EL (cell line): ENCODE measurements at places on chromosomes 2 and 18.

GRCh38 chr2:69628325-69629021 lies 15.1 kb downstream of the AAK1 start:
- DNase-seq, result no peak

GRCh38 chr18:6015364-6015763 lies 120.0 kb upstream of the TMEM200C start:
- no peak for DNase-seq

DNA sequence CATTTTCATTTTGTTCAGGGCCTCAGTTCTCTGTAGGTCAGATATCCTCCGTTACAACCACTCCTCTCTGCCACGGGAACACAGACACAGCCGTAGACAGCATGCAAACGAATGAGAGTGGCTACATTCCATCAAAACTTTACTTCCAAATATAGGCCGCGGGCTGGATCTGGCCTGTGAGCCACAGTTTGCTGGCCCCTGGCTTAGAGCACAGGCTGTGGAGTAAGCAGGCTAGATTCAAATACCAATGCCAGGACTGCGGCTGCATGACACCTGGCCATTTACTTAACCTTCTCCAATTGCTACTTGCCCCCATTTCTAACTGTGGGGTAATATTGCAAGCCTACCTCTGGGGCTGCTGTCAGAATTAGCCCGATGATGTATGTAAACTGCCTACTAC lies 325.8 kb upstream of the POU3F3 start:
- no peak for DNase-seq

- no peak for DNase-seq
Observed at GRCh38 chr2:144493027-144493809, 26.7 kb downstream of the ZEB2 start.

- no peak for DNase-seq
Observed at GRCh38 chr2:86238354-86238753, 39.1 kb downstream of the MRPL35 start.

- DNase-seq, result no peak
Observed at GRCh38 chr2:101089419-101089818, 61.8 kb downstream of the TBC1D8 start.

GRCh38 chr18:13580351-13580750 lies 146.0 kb downstream of the FAM210A start:
- no peak for DNase-seq

DNA sequence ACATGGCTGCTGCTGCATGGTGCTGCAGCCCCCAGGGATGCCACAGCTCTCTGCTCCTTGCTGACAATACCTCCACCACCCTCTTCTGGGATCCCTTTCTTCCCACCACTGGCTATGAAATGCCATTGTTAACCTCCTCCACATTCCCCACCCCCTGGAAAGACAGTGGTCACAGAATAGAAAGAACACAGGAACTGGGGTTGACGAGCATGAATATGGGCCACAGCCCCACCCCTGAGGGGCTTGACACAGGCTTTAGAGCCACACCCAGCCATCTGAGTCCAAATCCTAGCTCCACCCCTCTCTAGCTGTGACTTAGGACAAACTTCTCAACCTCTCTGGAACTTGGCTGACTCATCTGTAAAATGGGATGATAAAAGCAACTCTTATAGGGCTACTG lies 47.3 kb downstream of the TMEM163 start:
- DNase-seq, result no peak

- peak; percentile 89 for DNase-seq
Observed at GRCh38 chr2:120287183-120288015, 34.7 kb downstream of the RALB start.

- DNase-seq, result peak; percentile 52
Observed at GRCh38 chr2:25215948-25216679, 47.7 kb upstream of the POMC start.

- DNase-seq, result no peak
Observed at GRCh38 chr2:96948834-96949520, 37.4 kb downstream of the FAM178B start.

DNA sequence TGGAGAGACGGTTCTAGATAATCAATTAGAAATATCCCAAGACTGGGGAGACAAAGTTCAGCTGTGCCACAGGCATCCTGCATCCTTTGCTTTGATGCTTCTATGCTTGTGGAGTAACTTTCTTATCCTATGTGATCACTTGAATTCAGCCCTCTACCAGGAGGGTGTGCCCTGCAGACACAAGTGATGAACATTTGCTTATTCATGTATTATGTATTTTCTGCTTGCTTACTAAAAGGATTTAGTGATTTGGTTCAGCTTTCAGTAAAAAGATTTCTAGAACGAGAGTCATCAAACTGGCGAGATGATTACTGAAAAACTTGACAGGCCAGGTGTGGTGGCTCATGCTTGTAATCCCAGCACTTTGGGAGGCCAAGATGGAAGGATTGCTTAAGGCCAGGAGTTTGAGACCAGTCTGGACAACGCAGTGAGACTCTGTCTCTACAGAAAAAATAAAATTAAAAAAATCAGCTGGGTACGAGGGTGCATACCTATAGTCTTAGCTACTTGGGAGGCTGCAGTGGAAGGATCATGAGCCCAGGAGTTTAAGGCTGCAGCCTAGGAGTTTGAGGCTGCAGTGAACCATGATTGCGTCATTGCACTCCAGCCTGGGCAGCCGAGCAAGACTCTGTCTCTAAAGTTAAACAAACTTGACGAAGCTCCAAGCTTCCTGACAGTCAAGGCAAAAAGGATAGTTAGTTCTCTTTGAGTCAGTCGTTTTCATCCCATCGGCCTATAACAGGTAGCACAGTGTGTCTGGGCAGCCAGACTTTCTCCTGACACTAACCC lies 13.3 kb downstream of the HK2 start:
- DNase-seq, result no peak

DNA sequence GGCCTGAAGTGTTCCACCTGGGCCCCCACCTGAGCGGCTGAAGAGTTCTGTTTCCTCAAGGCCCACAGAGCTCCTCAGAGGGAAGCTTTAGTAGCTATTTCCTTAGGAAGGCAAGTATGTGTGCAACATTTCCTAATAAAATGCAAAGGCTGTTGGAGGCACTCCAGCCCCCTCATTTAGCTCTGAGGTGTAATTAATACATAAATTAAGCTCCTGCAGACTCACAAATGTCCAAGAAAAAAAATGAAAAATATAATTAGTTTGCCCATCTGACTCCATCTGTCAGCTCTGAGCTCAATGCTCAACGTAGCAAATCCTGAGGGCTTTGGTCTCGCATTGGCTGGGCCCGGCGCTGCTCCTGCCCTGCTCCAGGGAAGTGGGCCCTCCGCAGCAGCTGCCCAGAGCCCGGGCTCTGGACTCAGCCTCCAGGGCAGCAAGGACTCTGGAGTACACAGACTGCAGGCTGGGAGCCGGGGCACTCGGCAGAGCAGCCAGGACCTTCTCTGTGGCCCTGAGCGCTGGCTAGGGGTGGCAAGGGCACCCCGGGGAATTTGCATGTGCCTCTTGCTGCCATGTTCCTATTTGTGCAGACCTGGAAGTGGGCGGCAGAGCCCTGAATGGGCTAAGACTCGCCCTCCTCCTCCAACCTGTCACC lies 23.4 kb upstream of the C1QL2 start:
- DNase-seq, result no peak

- peak; percentile 72 for DNase-seq
Observed at GRCh38 chr2:55842046-55842445, 81.5 kb downstream of the EFEMP1 start.

DNA sequence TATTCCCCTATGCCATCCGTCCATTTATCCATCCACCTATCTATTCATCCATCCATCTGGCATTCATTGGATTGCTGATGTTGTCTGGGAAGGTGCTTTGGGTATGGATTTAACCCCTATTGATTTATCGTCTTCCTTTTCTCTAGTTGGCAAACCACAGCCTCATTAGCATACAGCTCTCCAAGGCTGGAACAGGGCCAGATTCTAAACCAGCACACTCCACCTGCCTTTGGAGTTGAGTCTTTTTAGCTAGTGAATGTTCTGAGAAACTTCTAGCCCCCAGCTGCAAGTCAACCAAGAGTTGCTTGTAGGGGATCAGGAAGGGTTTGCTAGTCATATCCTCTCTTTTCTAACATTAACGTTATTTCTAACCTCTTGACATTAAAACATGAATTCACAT lies 90.7 kb downstream of the NRP2 start:
- no peak for DNase-seq

GRCh38 chr18:55633032-55633431 lies 45.0 kb upstream of the TCF4 start:
- no peak for DNase-seq

DNA sequence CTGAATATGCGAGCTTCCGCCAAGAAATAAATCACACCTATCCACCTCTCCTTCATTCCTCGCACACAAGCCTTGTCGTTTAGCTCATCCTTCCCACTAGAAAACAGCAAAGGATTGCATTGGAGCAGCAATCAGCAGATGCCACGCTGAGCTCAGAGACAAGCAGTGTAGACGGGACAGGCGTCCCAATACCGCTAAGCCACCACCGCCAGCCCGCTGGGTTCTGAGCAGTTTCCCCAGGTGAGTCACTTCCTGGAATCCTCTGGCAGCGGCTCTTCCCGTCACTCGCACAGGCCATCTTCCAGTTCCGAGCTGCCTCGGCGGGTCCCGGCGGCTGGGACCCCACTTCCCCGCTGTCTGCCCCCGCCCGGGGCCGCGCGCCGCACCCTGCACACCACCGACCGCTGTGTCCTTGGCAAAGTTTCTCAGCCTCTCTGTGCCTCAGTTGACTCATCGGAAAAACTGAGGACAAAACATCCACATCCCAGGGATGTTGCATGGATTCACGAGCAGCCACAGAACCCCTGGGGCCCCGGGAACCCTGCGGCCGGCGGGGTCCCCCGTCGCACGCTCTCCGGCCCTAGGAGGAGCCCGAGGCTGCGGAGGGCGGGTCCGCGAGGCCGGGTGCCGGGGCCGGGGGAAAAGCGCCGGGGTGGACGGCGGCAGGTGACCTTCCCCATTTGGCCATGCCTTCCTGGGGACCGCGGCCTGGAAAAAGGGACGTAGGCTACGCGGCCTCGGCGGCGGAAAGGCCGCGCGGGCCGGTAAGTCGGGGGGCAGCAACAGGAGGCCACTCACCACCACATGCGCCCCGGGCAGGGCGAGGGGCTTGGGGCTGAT lies 573 bp downstream of the KDSR start:
- DNase-seq, result peak; percentile 81

DNA sequence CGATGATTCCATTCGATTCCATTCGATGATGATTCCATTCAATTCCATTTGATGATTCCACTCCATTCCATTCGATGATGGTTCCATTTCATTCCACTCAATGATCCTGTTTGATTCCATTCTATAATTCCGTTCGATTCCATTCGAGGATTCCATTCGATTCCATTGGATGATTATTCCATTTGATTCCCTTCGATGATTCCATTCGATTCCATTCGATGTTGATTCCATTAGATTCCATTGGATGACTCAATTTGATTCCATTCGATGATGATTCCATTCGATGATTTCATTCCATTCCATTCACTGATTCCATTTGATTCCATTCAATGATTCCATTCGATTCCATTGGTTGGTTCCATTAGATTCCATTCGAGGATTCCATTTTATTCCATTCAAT lies 1084.4 kb downstream of the RPIA start:
- DNase-seq, result no peak

- DNase-seq, result no peak
Observed at GRCh38 chr2:127563458-127564428, 28.3 kb downstream of the MYO7B start.

- DNase-seq, result no peak
Observed at GRCh38 chr2:118843483-118844132, 3.8 kb downstream of the EN1 start.

GRCh38 chr18:10379522-10379921 lies 74.9 kb upstream of the APCDD1 start:
- DNase-seq, result peak; percentile 56

GRCh38 chr2:239393941-239394340 lies 6.9 kb downstream of the HDAC4 start:
- DNase-seq, result no peak

DNA sequence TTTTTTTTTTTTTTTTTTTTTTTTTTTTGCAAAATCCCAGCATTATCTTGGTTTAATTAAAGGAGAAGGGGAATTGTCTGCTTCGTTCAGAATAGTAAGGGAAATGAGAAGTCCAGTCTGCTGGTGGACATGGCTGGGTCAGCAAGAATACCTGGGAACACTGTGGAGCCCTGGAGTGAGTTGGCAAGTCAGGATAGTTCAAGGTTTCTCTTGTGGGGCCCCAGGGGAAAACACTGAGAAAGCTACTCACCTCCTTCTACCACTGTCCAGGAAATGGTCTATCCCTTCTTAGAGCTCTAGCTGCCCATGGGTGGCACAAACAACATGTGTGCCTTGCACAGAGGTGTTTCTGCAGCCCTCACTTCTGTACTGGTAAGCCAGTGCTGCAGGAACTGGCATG lies 169.1 kb upstream of the SIX2 start:
- DNase-seq, result peak; percentile 28

GRCh38 chr2:58497168-58497567 lies 256.0 kb upstream of the FANCL start:
- no peak for DNase-seq

DNA sequence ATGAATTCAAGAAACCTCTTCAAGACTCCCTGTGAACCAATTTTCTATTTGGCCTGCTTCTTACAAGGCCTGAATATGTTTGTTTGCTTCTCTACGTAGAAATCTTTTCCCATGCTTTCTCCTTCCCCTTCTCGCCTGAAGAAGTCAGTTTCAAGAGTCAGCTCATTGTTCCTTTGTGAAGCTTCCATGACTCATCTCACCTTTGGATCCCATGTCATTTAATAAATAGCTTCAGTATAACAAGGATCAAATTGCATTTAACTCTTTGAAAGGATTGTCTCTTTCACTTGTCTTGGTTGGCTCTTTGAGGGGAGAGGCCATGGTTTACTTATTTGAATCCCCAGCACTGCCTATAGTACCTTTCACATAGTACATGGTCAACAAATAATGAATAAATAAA lies 28.4 kb downstream of the CPS1 start:
- DNase-seq, result peak; percentile 1

DNA sequence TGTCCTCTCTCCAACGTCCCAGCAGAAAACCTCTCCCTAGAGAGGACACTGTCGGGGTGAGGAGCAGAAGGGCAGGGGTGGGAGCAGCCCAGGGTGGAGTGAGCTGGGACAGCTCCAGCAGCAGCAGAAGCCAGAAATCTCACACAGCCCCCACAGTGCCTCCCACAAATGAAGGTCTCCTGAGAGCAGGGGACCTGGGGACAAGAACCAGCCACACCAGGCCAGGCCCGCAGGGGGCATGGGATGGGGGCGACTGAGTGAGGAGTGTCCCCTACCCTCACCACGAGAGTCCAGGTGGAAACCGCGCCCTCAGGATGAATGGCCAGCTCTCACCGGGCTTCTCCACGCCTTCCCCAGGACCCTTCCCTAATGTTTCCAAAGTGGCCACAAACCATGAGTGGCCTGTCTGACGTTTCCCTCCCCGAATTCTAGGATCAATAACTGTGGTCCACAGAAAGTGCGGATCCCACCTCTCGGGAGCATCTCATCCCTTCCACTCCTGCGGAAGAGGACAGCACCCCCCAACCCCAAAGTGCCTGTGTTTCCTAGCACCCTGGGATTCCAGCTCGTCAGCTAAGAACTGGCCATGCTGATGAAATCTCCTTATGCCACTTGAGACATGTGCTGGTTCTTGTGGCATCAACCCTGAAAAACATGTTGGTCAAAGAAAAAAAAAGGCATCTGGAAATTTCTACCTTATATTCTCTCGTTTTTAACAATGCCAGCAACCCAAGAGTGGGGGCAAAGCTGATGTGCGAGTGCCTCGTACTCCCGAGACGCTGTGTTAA lies 121.1 kb downstream of the HDAC4 start:
- no peak for DNase-seq

- no peak for DNase-seq
Observed at GRCh38 chr18:48387300-48387699, 21.9 kb downstream of the ZBTB7C start.

GRCh38 chr18:58337686-58338085 lies 291.2 kb downstream of the ALPK2 start:
- no peak for DNase-seq

- no peak for DNase-seq
Observed at GRCh38 chr2:241451840-241452506, 56.4 kb downstream of the STK25 start.
